ENCODE measurements at places on chromosomes 4 and X. TPM values are rescaled to one million over a fixed set of nuclear protein-coding genes. Genes with fewer than 3 reads are reported as not detected.
A peak's percentile ranks its signal among the peaks of the same experiment; 100 is the strongest.

- DNase-seq: no peak
- H3K36me3 ChIP-seq: peaks cover 3% of the 10 kb centered on the region
- H3K4me3 ChIP-seq: no peak overlapping the region
- no peak overlapping the region for H3K27ac ChIP-seq
Observed at GRCh38 chr4:185165605-185166063, 22.6 kb downstream of the SLC25A4 start.

DNA sequence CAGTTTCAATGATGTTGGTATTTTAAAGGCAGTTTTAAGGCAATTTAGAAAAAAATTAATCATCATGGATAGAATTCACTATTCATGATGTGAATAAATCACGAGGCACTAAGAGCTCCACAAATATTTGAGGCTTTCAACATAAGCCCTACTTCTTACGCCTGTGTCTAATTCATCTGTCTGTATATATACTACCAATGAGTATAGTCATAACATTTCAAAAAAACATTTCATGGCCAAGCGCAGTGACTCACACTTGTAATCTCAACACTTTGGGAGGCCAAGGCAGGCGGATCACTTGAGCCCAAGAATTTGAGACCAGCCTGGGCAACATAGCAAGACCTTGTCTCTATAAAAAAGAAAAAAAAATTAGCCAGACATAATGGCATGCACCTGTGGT lies 56.5 kb downstream of the FBXL5 start:
- H3K27ac ChIP-seq: peak overlapping the region; percentile 55
- no peaks in the 10 kb centered on the region for H3K36me3 ChIP-seq
- no peak overlapping the region for H3K4me3 ChIP-seq
- no peak for DNase-seq
- no peaks in the 10 kb centered on the region for H3K4me1 ChIP-seq

DNA sequence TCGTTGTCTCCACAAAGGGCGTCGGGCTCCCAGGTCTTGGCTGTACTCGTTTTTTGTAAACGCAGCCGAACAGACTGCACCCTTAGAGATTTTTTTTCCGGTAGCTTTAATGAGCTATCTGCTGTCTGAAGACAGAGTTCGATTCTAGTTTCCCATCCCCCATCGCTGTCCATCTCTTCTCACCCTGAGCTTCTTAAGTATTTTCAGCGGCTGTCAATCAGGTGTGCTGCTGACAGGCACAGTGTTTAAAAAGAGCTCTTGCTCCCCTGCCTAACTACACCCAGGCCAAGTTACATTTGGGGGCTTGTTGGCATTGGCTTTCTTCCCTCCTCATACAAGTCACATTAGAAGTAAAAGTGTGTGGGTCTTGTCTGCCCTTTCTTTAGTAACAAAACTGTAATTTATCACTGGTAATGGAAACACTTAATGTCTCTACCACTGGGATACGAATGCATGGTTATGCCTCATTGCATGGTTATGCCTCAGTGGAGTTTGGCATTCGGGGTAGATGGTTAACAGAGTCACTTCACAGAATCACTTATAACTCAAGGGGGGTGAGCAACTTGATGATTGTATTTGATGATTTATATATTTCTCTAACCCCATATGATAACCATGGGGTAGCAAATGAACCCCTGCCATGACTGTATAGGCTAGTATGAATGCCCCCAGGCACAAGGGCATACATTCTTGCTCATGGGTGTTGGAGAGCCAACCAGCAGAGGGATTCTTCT lies 1.4 kb upstream of the ARHGAP6 start:
- no peaks in the 10 kb centered on the region for H3K4me1 ChIP-seq
- H3K27ac ChIP-seq: no peak overlapping the region
- no peak for DNase-seq
- no peaks in the 10 kb centered on the region for H3K27me3 ChIP-seq

GRCh38 chrX:13254076-13254785 lies 65.6 kb downstream of the ATXN3L start:
- DNase-seq: no peak
- H3K27ac ChIP-seq: no peak overlapping the region
- H3K27me3 ChIP-seq: no peaks in the 10 kb centered on the region
- H3K4me3 ChIP-seq: no peak overlapping the region

- DNase-seq: no peak
- H3K27me3 ChIP-seq: no peaks in the 10 kb centered on the region
Observed at GRCh38 chrX:28920153-28920943, 333.1 kb downstream of the IL1RAPL1 start.

DNA sequence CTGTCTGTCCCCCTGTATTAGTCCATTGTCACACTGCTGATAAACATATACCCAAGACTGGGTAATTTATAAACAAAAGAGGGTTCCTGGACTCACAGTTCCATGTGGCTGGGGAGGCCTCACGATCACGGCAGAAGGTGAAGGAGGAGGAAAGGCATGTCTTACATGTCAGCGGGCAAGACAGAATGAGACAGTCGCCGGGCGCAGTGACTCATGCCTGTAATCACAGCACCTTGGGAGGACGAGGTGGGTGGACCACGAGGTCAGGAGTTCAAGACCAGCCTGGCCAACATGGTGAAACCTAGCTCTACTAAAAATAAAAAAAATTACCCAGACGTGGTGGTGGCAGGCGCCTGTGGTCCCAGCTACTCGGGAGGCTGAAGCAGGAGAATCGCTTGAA lies 24.7 kb downstream of the IL3RA start:
- no peaks in the 10 kb centered on the region for H3K4me1 ChIP-seq
- peaks cover 57% of the 10 kb centered on the region for H3K36me3 ChIP-seq
- H3K4me3 ChIP-seq: no peak overlapping the region
- no peaks in the 10 kb centered on the region for H3K27me3 ChIP-seq
- no peak overlapping the region for H3K27ac ChIP-seq
- DNase-seq: no peak

GRCh38 chr4:153527690-153528089 lies 61.5 kb downstream of the TMEM131L start:
- H3K27me3 ChIP-seq: no peaks in the 10 kb centered on the region
- no peak overlapping the region for H3K27ac ChIP-seq
- H3K4me1 ChIP-seq: peaks cover 50% of the 10 kb centered on the region
- no peaks in the 10 kb centered on the region for H3K36me3 ChIP-seq
- no peak overlapping the region for H3K4me3 ChIP-seq

GRCh38 chr4:26871611-26872010 lies 11.0 kb downstream of the STIM2 start:
- DNase-seq: no peak
- no peaks in the 10 kb centered on the region for H3K27me3 ChIP-seq
- no peak overlapping the region for H3K4me3 ChIP-seq
- H3K27ac ChIP-seq: no peak overlapping the region

DNA sequence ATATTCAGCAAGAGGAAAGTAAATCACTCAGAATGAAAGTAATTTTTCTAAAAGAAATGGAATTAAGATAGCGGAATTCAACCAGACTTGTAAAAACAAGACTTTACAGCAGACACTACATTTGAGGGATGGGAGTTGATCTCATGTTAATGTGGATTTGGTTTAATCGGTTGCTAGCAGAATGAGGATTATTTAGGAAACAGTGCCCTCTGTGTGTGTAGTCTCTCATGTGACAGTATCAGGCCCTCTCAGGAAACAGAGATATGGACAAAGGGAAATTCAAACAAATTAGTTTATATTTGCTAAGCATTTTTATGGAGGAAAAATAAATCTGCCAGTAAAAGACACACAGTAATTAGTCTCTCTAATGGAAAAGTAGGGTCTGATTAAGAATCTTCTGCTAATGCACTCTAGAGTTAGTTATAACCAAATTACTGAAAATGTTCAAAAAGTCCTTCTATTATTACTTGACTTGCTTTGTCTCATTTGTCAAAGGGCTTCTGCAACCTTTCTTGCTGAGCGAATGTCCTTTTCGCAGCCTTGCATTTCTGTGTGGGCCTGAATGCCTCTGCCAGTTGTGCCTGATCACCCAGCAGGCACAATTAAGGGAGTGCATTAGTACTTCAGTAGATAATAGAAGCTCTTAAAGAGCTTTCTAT lies 1282.3 kb upstream of the TENM3 start:
- no peaks in the 10 kb centered on the region for H3K4me1 ChIP-seq
- H3K4me3 ChIP-seq: no peak overlapping the region
- no peaks in the 10 kb centered on the region for H3K27me3 ChIP-seq
- DNase-seq: no peak

DNA sequence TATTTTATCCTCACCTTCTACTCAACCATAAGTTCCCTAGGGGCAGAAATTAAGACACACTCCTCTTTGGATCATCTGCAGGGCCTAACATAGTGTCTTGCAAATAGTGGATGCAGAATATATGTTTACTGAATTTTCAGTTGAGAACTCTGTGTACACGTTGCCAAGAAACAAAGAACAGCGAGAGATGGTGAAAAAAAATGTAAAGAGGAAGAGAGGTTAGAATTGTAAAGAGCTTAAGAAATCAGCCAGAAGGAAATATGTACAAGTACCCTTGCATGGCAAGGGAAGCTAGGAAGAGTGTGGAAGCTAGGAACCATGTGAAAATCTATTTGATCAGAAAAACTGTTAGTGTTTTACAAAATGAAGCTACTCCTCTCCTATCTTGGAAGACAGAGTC lies 431.0 kb downstream of the SMARCA1 start:
- no peak overlapping the region for H3K27ac ChIP-seq
- H3K27me3 ChIP-seq: no peaks in the 10 kb centered on the region
- H3K4me3 ChIP-seq: no peak overlapping the region
- H3K36me3 ChIP-seq: no peaks in the 10 kb centered on the region

DNA sequence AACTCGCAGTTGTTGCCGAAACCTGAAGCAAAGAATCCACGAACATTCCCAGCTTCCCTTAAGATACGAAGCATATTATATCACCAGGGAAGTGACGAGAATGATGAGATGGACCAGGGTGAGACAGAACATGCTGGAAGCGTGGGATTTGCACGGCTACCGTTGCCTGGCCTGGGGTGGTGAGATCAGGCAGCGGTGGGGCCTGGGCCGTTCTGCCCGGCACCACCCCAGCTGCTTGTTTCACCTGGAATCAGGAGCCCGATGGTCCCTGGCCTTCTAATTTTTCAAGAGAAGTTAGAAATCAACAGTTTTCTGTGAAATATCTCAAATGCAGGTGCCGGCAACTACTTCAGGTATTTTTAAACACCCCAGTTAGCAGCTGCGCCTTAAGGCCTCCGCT lies 5.7 kb downstream of the CLDN22 start:
- H3K27me3 ChIP-seq: no peaks in the 10 kb centered on the region
- DNase-seq: no peak
- peaks cover 21% of the 10 kb centered on the region for H3K36me3 ChIP-seq

DNA sequence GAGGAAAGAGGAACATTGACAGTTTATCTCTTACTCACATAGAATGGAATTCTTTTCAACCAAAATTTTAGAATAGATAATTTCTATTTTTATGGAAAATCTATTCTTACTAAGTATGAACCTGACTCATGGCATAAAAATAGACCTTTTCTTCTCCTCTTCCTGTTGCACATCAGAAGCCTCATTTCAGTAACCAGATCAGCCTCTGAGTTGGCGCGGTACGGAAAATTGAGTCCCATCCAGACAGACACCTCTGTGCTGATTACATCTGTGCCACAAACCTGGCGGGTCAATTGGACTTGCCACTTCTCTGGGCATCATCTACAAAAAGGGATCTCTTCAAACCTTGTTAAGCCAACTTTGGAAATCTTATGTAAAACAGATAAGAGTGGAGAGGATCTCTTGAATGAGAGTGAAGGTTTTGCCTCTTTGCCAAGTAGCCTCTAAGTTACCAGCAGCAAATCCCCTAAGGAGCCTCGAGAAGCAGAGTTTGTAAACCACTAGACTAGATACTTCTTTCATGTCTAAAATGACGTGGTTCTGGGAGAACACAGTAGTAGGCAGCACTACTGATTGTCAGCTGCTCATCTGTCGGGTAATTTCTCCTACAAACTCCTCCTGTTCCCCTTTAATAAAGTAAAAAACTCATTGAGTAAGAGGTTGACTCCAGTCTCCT lies 37.4 kb downstream of the TENM3 start:
- H3K27me3 ChIP-seq: no peaks in the 10 kb centered on the region
- H3K4me1 ChIP-seq: peaks cover 12% of the 10 kb centered on the region
- no peak overlapping the region for H3K4me3 ChIP-seq
- no peak for DNase-seq
- H3K27ac ChIP-seq: no peak overlapping the region

- no peaks in the 10 kb centered on the region for H3K36me3 ChIP-seq
- H3K4me3 ChIP-seq: no peak overlapping the region
- DNase-seq: no peak
Observed at GRCh38 chr4:169723207-169723965, 34.4 kb downstream of the HPF1 start.

DNA sequence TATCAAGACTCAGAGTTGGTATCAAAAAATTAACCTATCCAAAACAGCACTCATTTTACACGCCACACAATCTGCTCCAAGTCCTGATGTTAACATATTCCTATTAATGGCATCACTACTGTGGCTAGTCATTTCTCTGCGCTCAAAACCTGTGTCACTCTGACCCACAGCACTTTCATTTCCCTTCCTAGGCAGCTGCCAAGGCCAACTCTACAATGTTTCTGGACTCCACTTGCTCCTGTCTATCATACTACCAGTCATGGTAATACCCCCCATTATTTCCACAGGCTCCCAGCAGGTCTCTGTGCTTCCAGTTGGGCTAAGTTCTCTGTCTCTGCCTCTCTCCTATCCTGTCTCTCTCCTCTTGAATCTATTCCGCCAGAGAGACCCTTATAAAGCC lies 323.6 kb downstream of the NR3C2 start:
- peaks cover 14% of the 10 kb centered on the region for H3K4me1 ChIP-seq
- H3K4me3 ChIP-seq: no peak overlapping the region
- DNase-seq: no peak
- no peak overlapping the region for H3K27ac ChIP-seq
- no peaks in the 10 kb centered on the region for H3K36me3 ChIP-seq
- no peaks in the 10 kb centered on the region for H3K27me3 ChIP-seq

DNA sequence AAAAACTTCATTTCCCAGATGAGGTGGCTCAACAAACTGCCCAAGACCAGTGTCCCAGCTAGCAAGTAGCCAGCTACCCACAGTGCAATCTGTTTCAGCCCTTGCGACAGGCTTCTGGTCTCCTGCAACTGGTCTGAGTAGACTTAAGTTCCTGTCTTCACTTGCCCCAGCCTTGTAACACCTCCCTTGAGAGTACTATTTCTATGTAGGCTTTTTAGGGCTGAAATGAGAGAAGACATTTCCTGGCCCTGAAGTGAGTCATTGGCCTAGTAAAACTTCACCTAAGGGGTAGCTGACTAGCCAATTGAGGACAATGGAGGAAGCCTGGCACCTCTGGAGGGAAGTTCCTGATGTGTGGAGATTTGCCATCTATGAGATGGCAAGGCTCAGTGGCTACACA lies 80.1 kb upstream of the STIM2 start:
- H3K27me3 ChIP-seq: no peaks in the 10 kb centered on the region
- H3K36me3 ChIP-seq: no peaks in the 10 kb centered on the region
- H3K4me1 ChIP-seq: peaks cover 16% of the 10 kb centered on the region
- DNase-seq: no peak

- H3K4me3 ChIP-seq: no peak overlapping the region
- no peaks in the 10 kb centered on the region for H3K36me3 ChIP-seq
- H3K27ac ChIP-seq: no peak overlapping the region
Observed at GRCh38 chrX:121128925-121129877, 81.8 kb downstream of the GLUD2 start.

Gene TGIF2LX
- total RNA-seq: not detected

Gene AMOT
- total RNA-seq: 31.9 TPM

Gene GABRG1
- total RNA-seq: not detected

Gene DUX4
- not detected for total RNA-seq

Gene CLDN34
- total RNA-seq: 2.2 TPM

Gene SLC16A2
- 7.8 TPM for total RNA-seq

Gene IL1RAPL1
- total RNA-seq: 2.1 TPM
